Activated T-cell treated with anti-CD3 and anti-CD28 coated beads, Interleukin-2, amount 50 U/mL, for 1 hour (primary cell): ENCODE measurements at places on chromosomes 6 and 20.

DNA sequence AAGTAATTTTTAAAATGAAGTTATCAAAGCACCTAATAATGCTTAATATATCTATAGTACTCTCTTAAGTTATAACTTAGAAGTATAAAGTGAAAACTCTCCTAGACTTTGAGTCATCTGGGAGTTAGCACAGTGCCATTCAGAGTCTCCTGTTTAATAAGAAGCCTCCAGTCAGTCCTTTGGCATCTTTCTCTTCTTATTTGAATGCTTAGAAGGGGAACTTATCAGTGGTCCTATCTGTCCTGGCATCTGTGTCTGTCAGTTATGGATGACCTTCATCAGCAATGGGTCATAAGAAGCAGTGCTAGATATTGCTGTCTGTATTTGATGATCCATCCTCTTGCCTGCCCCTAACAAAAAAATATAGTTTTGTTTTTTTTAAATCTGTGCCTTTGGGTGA is 15.2 kb downstream of the TMEM200A start:
- no peak for DNase-seq

DNA sequence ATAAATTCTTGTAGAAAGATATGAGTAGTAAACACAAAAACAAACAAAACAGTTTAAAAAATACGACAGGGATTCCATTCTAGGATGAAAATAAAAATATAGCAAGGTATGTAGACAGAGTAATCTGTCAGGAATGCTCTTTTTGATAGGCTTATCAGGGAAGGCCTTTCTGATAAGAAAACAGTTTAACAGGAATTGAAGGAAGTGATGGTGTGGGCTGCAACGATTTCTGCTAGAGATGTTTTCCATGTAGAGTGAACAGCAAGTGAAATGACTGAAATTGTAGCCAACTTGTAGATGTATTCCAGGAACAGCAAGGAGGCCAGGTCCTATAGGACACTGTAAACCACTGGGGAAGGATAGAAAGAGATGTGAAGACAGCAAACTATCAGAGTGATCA is 689.7 kb upstream of the GJE1 start:
- DNase-seq, result no peak

DNA sequence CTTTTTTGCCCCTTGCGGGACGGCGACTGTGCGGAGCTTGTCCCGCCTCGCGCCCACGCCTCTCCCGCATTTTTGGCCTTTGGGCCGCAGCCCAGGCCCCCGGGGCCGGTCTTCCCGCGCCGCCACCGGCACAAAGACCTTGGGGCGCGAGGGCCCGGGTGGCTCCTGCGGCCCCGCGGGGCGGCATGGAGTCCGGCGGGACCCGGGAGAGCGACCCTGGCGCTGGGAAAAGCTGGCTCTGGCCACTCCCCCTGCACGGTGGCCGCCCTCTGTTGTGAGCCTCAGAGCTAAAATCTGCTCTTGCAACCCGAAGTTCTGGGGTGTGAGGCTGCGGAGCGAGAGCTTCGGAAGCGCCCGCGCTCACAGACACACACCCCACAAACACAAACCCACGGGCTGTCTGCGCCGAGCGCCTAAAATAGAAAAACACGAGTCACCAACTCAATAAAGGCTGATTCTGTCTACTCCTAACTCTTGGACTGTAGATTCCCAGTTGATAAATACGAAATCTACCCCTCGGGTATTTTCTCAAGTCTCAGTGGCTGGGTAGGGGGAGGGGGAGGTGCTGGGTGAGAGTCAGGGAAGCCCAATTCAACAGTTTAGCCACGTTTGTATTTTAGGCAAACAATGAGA is 496 bp upstream of the BEND3 start:
- DNase-seq, result no peak

- no peak for DNase-seq
These were observed 1.1 kb upstream of the SLC44A4 start for GRCh38 chr6:31879901-31880300.

- DNase-seq, result no peak
These were observed 74.8 kb upstream of the JARID2 start for GRCh38 chr6:15171026-15171425.
